ENCODE measurements at places on chromosomes 12 and 14.
A peak's percentile ranks its signal among the peaks of the same experiment; 100 is the strongest.

DNA sequence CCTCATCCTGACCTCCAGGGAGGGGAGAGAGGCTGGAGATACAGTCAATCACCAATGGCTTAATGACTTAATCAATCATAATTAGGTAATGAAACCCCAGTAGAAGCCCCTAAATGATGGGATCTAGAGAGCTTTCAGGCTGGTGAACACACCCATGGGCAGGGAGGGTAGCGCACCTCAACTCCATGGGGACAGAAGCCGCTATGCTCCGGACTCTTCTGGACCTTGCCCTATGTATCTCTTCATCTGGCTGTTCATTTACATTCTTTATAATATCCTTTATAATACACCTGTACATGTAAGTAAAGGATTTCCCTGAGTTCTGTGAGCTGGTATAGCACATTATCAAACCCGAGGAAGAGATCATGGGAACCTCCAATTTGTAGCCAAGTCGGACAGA lies 205.9 kb downstream of the STXBP6 start:
- no peak for DNase-seq

DNA sequence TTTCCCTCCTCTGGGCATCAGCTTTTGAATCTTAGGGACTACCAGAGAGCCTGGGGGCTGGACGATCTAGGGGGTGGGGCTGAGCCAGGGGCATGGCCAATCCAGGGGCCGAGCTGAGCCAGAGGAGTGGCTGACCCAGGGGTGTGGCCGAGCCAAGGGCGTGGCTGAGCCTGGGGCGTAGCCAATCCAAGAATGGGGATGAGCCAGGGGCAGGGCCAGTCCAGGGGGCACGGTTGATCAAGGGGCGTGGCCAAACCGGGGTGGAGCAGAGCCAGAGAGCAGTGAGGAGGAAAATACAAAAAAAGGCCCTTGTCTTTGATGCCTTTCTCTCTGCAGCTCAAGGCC lies 219.3 kb upstream of the NOS1 start:
- DNase-seq, result no peak

DNA sequence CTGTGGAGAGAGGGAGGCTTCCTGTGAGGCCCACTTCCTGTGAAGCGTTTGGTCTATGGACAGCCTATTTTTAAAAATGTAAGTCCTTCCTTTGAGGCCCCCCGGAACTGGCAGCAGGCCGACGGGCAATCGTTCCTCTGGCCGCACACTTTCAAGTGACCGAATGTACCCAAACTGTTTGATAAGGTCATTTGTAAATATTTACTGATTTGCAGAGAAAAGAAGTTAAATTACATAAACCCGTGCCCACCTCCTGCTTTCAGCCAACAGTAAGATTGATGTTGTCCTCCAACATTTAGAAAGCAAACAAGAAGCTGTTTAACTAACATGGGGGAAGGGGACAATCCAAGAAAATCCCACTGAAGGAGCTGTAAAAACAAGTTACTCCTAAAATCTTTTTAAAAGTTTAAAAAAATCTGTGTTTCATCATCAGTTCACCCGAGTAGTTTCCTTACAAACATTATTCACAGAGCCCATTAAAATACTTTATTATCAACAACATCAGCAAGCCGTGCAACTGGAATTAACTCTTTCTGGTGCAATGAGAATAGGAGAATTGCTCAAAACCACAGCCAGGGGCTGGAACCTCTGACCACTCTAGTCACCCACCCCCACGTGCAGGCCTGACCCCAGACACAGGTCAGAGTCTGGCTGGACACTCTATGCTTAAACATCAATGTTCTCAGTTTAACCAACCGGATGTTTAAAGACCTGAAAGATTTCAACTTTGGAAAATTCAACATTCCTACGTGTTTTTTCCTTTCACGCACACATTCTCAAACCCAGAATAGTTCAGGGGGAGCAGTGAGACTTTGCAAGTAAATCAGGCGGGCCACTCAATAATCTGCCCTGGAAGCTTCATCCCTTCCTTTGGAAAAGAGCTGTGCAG lies 65.3 kb downstream of the FOXN3 start:
- no peak for DNase-seq

DNA sequence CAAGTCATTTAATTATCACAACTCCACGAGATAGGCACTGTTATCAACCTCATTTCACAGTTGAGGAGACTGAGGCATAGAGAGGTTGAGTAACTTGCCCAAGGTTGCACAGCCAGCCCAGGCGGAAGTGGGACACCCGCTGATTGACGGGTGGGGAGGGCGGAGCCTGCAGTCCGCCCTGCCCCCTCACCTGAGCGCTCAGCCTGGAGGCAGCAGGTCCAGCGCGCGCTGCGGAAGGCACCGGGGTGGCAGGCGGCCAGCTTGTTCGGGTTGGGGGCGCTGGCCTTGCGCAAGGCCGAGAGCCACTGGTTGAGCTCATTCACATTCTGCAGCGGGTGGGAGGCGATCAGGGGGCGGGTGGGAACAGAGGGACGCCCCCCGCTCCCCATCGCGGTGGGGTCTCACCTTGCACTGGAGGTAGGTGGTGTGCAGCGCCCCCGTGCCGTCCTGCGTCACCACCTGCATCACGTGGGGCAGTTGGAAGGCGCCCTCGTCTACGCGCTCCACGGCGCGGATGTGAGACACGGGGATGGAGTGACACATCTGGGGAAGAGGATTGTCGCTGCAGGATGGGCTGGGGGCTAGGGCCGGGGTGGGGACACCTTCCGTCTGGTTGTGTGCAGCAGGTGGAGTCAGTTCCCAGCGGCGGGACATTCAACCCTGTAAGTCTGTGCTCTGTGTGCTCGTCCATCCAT lies 31.7 kb downstream of the RASAL1 start:
- DNase-seq, result peak; percentile 15

- DNase-seq, result no peak
Measured at GRCh38 chr12:54024581-54025305, 3.5 kb upstream of the HOXC6 start.

- DNase-seq, result no peak
Measured at GRCh38 chr12:101919447-101919846, 42.1 kb downstream of the DRAM1 start.

GRCh38 chr12:59928416-59928815 lies 332.6 kb downstream of the SLC16A7 start:
- no peak for DNase-seq

DNA sequence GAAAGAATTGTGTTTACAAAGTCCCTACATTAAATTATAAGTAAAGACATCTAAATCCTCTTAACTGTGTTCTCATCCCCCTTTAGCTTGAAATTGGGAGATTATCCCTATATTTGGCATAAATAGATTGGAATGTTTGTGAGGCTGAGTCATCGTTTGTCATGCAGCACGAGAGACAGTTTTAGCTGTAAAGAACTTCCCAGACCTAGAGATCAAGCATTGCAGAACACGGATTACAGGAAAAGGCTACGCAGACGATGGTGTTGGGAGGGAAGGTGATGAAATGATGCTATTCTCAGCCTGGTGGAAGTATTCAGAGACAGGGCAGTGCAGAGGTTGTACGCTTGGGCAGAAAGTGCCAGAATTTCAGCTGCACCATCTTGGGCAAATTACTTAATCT lies 93.8 kb downstream of the PTPRB start:
- DNase-seq, result no peak

- DNase-seq, result no peak
Measured at GRCh38 chr12:117188121-117188665, 2.1 kb downstream of the FBXO21 start.

- DNase-seq, result no peak
Measured at GRCh38 chr14:95337041-95337595, 17.4 kb upstream of the CLMN start.

DNA sequence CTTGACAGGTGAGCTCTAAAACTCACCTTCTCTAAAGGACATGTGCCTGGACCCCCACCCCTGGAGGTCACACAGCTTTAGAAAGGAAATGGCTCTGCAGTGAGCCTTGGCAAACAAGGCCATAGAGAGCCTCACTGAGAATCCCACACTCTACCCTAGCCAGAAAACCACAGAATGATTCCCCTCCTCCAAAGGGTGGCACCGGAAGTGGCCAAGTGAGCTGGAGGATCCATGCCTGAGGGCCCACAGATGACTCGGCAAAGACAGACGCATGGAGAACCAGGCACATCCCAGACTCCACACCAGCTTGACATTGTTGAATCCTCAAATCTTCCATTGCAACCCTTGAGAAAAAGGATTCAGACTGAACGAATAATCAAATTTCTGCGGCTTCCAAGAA lies 54.2 kb upstream of the PTHLH start:
- no peak for DNase-seq

DNA sequence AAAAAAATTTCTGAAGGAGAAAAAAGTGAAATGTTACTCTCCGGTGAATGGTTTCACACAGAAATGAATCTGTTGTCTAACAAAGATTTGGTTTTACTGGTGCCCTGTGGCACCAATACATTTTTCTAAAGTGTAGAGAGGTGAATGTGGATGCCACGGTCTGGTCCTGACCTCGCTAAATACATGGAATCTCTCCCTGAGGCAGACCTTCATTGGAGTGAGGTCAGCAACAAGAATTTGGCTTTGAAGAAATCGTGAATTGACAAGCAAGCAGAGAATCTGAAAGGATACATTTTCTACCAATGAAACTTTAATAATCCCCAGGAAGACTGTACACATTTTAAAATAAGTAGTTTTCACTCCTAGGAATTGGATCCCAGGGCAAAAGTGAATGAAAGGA lies 81.2 kb upstream of the OTOGL start:
- DNase-seq, result no peak
